ENCODE measurements at places on chromosomes 3 and 15.
A peak's percentile ranks its signal among the peaks of the same experiment; 100 is the strongest.

GRCh38 chr15:85748729-85749128, 46.0 kb downstream of the KLHL25 start:
- DNase-seq, result no peak

DNA sequence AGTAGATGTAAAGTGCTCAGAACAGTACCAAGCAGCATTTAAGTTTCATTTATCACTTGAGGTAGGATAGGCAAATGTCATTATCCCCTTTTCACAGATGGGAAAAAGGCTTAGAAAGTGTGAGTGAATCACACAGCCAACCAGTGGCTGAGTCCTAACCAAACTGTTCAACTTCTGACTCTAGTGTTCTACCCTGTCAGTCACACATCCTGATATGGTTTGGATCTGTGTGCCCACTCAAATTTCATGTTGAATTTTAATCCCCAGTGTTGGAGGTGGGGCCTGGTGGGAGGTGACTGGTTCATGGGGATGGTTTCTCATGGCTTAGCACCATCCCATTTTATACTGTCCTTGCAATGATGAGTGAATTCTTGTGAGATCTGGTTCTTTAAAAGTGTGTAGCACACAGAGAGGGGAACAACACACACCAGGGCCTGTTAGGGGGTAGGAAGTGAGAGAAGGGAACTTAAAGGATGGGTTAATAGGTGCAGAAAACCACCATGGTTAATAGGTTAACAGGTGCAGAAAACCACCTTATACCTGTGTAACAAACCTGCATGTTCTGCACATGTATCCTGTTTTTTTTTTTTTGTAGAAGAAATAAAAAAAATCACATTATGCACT, 304.7 kb downstream of the SUCLG2 start:
- DNase-seq, result no peak

- DNase-seq, result no peak
Observed at GRCh38 chr3:124552224-124552623, 178.0 kb upstream of the UMPS start.

DNA sequence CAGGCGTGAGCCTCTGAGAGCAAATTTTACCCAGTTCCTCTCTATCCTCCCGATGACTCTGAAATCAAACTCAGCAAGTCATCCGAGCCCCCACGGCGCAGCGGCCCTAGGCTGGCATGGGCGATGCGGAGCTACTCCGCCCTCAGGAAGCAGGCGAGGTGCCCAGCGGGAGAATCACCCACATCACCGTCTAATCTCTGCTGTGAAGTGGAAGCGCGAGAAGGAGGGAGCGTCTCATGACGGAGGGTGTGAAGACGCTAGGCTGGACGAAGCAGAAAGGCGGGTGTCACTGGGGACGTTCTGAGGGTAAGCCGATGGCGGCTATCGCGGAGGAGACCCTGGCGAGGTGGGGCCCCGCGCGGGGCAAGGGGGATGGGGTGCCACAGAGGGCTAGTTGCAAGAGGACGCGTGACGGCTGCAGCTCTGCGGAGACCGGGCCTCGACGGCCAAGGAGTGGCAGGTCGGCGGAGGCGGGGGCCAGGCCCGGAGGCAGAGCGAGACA, 9.1 kb upstream of the GNAI2 start:
- peak; percentile 35 for DNase-seq

- DNase-seq, result no peak
Observed at GRCh38 chr3:160577556-160578195, 12.3 kb upstream of the KPNA4 start.

DNA sequence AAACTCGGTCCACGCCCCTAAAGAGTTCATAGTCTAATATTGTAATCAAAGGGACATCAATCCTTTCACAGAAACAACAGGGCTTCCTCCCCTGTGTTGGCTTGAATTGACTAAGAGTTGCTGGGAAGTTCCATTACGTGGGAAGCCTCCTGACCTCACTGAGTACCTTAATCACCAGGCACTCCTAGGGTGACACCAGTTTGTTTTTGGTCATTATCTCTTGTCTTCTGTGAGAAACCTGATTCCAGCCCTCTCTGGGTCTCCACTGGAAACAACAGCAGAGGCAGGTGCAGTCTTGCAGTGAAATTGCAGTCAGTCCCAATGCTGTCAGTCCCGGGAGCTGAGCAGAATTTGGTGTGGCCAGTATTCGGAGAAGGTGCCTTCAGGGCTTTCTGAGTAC, 55.4 kb downstream of the BOC start:
- no peak for DNase-seq

GRCh38 chr3:72663429-72663828, 184.8 kb downstream of the SHQ1 start:
- DNase-seq, result no peak

DNA sequence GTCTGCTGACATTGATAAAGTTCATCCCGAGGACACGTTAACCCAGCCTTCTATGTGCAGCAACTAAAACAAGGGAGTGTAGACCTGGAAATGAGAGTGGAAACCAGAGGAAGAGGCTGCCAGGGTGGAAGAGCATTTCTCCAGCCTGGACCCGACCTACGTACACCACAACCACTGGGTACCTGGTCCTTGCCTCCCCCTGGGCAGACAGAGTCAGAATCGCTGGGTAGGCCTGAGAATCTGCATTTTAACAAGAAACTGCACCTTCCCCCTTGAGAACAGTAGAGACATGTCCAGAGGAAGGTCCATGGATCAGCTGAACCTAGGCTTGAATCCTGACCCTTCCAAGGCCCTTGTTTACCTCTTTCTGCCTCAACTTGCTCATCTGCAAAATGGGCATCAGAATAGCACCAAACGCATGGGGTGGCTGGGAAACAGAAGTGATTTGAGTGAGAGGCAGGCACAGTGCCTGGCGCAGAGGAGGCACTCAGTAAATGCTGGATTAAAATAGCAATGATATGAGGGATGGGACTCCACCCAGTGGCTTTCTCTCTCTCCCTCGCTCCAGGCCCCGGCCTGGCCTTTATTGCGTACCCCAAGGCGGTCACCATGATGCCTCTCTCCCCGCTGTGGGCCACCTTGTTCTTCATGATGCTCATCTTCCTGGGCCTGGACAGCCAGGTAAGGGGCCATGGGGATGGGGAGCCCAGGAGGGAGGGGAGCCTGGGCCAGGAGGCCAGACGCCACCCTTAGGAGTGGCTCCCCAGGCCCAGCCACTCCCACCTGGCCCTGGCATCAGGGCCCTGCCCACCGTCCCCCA, 66.9 kb upstream of the SLC6A1 start:
- DNase-seq, result no peak

DNA sequence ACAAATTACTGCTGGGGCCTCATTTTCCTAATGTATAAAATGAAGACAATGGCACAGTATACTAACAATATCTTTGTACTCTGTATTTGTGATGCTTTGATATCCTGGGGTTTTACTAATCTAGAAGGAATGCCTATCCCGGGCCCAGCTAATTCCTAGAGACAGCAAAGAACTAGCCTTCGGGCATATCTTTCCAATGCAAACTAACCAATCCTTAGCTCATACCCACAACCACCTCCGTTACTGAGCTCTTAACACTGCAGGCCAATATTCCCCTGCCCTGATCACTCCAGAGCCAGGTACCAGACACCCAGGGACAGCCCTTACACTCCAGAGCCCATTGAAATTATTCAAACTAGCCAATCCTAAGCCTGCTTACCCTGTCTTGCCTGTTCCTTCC, 309.0 kb downstream of the ULK4 start:
- DNase-seq, result no peak

DNA sequence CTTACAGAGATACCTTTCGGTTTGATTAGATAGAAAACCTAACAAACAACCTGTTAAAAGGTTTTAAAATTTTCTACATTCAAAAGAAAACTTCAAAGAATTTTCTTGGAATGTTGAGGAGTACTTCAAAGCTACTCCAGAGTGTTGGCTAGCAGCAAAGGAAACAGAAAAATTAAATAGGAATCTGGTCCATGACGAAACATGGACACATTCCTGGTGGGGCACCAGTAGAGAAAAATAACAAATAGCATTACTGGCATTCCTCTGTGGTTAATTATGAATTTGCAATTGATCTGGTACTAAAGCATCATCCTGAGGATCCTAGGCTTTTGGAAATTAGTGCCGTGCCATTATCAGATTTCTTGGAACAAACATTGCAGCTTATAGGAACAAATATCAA, 59.5 kb upstream of the DPPA4 start:
- no peak for DNase-seq

GRCh38 chr15:38367476-38367875, 86.5 kb upstream of the FAM98B start:
- DNase-seq, result no peak

- no peak for DNase-seq
Observed at GRCh38 chr15:42582569-42583375, 7.4 kb downstream of the STARD9 start.

- no peak for DNase-seq
Observed at GRCh38 chr3:13651057-13651400, 102.1 kb downstream of the FBLN2 start.

DNA sequence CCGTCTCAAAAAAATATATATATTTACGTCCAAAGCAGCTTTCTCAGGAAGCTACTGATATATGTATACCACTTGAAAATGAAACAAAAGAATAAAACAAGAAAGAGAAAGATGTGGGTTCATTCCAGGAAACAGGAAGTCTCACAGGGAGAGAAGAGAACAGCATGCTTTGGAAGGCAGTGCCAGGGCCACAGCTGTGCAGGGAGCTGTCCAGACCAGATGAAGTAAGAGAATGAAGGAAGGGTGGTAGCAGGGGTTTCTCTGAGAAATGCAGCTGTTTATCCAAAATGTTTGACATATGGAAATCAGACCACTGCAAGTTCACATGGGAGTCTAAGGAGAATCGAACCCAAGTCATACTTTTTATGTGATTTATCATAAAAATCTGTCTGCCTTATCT, 8.9 kb upstream of the GPR27 start:
- DNase-seq, result no peak

GRCh38 chr3:71177375-71177774, 406.2 kb downstream of the FOXP1 start:
- no peak for DNase-seq

GRCh38 chr15:39629371-39629770, 48.5 kb downstream of the THBS1 start:
- DNase-seq, result no peak

- DNase-seq, result no peak
Observed at GRCh38 chr15:65451989-65452388, 29.2 kb upstream of the IGDCC4 start.

DNA sequence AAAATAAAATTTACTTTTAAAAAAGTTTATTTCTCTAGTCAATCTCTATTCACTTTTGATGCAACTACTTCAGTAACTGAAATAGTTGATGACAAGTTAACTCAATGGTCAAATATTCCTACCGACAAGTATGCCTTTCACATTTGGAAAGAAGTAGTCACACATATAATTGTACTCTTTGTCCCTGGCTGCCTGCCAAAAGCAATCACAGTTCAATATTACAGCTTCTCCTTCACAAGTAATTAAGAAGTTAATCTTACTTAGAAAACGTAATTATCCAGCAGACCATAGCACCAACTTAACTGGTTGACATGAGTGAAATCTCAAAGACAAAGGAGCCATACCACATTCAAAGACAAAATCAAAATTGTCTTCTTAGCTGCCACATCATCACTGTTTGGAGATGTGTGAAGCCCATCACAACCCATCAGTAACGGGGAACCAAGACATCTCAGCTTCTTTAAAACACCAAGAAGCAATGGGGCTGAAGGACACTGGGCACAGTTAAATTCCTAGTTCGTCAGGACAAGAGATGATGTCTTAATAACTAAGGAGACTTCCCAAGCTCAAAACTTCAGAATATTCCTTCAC, 86.1 kb downstream of the PLCH1 start:
- no peak for DNase-seq

DNA sequence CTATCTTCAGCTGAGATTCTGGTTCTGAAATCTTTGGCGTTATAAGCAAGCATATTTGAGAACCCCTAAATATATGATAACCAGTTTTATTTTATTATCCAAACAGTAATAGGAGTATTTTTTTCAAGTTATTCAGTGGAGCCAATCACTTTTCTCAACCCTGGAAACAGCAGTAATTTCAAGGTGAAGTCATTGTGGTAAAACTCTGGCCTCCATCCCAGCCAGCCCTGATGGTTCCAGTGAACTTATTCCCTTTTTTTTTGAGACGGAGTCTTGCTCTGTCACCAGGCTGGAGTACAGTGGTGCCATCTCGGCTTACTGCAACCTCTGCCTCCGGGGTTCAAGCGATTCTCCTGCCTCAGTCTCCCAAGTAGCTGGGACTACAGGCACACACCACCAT, 545.4 kb upstream of the IL12A start:
- DNase-seq, result no peak

DNA sequence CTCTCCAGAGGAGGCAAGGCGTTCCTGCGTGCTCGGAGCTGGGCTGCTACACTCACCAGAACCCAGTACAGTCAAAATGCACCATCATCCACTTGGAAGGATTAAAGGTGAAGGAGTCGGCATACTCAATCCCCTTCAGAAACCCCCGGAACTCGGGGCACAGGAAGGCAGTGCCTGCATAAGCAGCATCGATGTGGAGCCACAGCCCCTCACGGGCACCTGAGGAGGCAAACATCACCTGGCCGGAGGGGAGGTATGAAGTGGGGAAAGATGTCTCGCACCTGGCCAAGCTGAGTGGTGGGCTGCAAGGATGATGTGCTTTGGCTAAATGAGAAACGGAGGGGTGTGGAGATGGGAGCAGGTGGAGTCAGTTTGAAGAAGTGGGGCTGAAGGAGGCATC, 13.0 kb downstream of the HDC start:
- DNase-seq, result no peak

- no peak for DNase-seq
Observed at GRCh38 chr15:39710681-39711080, 72.0 kb downstream of the FSIP1 start.

- DNase-seq, result peak; percentile 83
Observed at GRCh38 chr3:81490541-81491288, 270.7 kb downstream of the GBE1 start.

DNA sequence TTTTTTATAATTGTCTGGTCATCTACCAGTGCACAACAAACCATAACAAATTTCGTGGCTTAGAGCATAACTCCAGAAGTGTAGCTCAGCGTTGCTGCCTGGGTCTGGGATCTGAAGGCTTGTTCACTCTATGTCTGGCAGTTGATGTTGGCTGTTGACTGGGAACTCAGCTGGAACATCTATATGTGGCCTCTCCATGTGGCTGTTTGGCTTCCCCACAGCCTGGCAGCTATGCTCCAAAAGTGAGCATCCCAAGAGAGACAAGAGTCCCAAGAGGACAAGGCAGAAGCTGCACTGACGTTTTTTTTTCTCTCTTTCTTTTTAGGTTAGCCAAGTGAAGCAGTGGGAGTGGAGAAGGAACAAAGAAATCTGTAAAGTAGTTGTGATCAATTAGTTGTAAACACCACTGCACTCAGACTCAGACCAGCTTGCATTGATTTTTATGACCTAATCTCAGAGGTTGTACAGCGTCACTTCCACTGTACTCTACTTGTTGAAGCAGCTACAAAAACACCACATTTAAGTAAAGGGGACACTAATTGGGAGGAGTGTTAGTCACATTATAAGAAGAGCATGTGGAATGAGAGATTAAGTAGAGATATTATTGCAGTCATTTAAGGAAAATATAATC, 2.5 kb upstream of the GPR176 start:
- no peak for DNase-seq

- DNase-seq, result no peak
Observed at GRCh38 chr3:66577426-66578203, 76.8 kb upstream of the LRIG1 start.
